NCI-H2081 treated with DMSO at 0.1 percent for 48 hours (cell line): ENCODE measurements at places on chromosomes 7 and 10.

DNA sequence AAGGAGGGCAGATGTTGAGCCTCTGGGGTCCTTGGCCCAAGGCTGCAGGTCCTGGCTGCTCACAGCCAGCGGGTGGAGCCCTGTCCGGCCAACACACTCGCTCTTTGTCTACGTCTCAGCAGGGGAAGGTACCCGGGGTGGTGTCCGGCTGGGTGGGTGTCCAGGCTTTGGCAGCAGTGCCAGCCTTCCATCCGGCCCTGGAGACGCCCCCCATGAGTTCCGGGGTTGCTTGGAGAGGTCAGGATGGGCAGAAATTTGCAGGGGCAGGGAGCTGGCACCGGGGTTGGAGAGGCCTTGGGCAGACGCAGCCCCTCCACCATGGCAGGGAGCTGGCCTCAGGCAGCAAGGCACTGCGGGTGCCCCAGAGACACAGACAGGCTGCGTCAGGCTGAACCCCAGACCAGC is 42.2 kb upstream of the ELN start:
- DNase-seq, result no peak

- no peak for DNase-seq
These were observed 10.0 kb upstream of the STAMBPL1 start for GRCh38 chr10:88870089-88870488.

DNA sequence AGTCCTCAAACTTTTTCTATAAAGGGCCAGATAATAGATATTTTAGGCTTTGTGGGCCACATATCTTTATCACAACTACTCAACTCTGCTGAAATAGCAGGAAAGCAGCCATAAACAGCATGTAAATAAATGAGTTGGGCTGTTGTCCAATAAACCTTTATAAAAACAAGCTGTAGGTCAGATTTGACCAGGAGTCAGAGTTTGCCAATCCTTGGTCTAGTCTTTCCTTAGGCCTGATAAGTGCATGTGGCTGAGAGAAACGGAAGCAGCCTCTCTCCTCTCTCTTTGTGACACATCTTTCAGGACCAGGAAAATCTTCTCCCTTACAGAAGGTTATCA is 724.5 kb downstream of the GRID1 start:
- no peak for DNase-seq

GRCh38 chr10:31321396-31321941 is 2.5 kb downstream of the ZEB1 start:
- no peak for DNase-seq

DNA sequence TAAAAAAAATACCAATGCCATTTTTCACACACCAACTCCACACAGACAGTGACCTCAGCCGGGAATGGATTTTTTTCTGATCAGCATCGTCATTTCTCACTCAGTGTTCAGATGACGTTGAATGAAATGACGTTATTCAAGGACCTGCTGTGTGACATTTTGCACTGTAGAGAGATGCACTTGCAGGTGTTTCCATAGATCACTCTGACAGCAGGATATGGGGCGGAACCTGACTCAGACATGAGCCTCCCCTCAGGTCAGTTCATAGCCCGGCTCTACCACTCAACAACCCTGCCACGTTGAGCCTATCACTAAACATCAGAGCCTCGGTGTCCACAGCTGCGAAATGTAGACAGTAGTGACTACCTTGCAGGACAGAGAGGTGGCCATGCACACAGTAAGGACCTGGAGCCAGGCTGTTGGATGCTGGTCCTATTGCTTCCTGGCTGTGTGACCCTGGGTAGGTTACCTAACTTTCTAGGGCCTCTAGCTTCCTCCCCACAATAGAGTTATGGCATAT is 41.4 kb upstream of the ANTXRL start:
- DNase-seq, result no peak

GRCh38 chr7:81637534-81637933 is 132.3 kb downstream of the HGF start:
- no peak for DNase-seq

DNA sequence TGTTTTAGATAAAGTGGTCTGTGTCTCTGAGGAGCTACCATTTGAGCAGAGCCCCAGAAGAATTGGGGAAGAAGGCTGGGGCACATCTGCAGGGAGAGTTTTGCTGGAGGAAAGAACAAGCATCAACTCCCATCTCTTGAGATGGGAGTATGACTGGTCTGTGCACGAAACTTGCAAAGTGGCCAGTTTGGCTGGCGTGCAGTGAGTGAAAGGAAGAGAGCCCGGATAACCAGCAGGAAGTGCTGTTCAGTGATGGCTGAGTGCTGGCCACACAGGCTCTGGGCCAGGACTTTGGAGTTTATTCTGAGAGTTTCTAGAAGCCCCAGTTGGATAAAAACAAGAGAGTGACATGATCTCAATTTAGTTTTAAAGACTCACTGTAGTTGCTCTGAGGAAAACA is 34.4 kb upstream of the SVIL start:
- DNase-seq, result no peak

DNA sequence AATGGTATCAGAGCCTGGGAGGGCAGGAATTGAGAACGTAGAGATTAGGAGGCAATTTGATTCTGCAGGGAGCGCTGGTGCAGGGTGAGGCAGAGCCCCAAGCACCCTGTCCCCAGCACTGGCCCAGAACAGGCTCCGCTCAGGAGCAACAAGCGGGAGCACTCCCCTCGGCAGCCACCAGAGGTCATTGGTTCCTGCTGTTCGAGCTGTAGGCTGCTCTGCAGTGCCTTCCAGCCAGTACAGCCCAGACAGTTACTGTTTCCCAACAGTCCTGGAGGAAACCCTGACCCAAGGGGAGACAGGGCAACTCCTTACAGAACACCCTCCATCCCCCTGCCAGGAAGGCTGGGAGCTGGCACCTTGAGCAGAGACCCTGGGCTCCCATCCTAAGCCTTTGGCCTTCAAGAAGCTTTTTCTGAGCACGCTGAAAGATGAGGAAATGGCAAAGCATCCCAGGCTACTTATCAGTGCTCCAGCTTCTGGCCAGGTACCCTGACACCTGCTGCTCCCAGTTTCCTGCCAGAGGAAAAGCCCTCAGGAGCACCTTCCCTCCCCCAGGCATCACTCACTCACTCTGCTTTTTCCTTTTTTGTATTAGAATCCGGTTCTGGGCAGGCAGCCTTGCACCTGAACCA is 71.2 kb upstream of the EFCAB10 start:
- DNase-seq, result peak; percentile 69

DNA sequence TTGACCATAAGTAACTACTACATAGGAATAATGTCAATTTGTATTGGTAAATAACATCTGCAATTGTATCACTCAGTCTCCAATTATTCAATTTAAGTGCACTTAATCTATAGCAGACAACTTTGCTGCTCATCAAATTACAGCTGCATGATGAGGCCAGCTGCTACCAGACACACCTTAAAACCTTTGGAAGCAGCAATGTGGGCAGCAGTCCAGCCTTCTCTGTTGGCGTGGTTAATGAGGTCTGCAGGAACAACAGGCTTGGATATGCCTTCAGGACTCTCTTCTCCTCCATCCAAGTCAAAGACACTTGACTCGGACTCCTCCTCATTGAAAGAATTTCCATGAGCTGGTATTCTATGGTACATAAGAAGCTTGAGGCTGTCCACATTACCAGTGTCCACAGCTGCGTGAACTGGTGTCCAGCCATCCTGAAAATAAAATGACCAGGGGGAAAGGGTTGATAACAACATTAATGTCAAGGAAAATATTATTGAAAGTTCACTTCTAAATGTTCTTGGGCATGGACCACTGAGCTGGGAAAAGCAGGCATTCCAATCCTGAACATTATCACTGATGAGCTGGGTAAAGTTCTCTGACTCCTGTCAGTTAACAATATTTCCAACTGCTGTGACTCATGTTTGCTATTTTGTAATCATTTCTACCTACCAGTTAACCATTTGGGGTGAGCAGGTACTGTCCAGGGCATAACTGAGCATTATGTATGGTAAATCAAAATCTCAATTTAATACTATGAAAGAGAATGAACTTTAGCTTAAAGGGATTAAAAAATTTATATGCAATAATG is 95.7 kb downstream of the CTTNBP2 start:
- DNase-seq, result no peak

- DNase-seq, result no peak
These were observed 11.5 kb downstream of the FAM131B start for GRCh38 chr7:143351060-143351459.

DNA sequence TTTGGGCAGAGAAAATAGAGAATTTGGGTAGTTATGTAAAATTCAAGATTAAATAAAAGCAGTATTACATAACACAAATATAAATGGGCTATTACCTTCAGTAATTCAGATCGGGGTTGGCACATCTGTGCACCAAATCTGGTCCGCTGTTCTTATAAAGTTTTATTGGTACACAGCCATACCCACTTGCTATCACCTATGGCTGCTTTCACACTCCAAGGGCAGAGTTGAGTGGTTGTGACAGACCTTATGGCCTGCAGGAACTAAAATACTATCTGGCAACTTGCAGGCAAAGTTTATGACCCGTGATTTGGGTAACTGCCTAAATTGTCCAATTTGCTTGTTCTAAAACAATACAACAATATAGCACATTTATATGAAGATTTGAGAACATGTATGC is 249.3 kb downstream of the DIP2C start:
- DNase-seq, result no peak
